Stimulated activated naive B cell treated with anti-CD40 and anti-IgM and Interleukin-4, amounts not matched to agents 10 μg/mL and 1 μg/mL and 100 μg/mL, for 72 hours (primary cell): ENCODE measurements at places on chromosomes 5 and 9.

DNA sequence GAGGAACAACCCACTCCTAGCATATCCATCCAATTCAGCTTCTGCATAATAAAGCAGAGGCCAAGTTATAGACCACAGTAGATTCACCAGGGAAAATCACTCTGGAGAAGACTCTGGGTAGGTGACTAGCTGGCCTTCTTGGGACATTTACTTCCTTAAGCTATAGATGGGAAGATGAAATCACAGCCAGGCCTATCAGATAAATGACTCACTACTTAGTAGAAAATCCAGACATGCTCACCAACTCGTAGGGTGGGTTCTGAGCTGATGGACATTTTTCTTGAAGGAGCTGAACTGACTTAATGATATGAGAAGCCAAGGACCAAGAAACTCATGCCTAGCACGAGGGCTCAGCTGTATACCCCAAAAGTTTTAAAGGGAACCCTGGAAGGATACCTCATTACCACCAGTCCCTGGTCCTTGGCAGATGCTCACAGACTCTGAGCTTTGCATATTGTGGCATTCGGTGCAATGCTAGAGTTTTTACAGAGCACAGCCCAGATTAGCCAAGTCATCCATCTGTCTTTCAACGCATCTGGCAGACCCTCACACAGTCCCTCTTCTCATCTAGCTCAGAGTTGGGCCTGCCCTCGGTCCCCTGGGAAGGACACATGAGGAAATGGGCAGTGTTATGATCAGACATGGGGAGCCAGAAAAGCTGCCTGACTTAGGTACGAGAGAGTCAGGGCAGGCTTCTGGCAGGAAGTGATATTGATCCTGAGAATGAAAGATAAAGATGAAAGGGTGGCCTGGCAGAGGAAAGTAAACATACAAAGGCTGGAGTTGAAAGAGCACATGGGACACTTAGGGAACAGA lies 15.0 kb downstream of the ACSL6 start:
- no peak for DNase-seq

GRCh38 chr5:115573133-115573532 lies 28.6 kb upstream of the FEM1C start:
- DNase-seq, result no peak

- no peak for DNase-seq
Observed at GRCh38 chr5:85030316-85031084, 645.8 kb upstream of the EDIL3 start.

DNA sequence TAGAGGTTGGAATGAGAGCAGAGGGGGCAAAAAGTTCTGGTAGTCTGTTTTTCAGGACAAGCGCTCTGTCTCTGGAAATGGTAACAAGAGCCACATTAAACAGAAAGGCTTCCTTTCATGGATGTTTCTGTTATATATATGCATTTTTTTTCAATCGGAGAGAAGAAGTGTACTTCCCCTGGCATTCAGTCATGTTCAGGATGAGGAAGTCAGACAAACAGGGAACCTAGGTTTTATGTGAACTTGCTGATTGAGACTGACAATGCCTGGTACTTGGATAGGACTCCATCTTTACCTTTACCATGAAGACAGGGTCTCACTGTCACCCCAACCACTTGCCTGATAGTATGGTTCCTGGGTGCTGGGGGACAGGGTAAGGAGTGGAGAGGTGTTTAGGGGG lies 30.1 kb upstream of the ZBED3 start:
- DNase-seq, result no peak

DNA sequence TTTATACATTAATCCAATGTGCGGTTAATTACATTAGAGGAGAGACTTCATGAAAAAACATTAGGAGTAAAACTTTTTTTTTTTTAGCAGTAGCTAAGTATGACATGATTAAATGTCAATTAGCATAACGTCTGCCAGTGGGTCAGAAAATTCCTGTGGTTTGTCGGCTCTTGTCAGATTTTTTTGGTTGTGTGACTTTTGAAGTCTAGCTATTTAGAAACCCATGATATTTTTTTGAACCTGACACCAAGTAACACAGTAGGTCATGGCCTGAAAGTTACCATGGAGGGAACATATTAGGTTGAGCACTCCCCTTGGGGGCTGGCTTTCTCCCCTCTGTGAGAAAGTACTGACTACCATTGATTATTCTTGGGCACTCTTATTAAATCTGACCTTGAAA lies 84.8 kb upstream of the ALDH1A1 start:
- DNase-seq, result no peak

DNA sequence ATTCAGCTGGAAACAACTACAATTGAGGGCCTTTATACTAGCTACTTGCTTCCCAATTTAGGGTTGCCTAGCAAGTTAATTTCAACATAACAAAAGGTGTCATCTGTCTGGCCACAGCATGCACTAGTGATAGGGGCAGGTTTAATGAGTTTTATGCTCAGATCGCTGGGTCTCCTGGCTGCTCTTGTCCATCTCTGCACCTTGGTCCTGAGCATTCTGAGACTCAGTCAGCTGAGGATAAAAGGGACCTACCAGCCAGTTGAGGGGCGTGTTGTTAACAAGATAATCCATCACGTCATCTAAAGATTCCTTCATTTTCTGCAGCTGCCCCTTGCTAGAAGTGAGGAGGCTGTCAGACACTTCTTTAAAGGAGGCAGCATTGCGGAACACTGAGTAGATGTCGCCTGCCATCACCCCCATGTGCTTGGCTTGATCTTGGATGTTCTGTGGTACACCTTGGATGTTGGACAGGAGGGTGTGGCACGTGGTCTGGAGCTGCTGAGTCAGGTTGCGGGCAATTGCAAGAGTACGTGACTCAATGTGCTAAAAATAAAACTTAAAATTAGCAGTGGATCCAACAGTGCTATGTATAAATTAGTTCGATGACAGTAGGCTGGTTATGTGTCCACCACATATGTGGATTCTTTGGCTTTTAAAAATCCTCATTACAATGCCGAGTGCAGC lies 11.0 kb downstream of the PLIN2 start:
- DNase-seq, result no peak

DNA sequence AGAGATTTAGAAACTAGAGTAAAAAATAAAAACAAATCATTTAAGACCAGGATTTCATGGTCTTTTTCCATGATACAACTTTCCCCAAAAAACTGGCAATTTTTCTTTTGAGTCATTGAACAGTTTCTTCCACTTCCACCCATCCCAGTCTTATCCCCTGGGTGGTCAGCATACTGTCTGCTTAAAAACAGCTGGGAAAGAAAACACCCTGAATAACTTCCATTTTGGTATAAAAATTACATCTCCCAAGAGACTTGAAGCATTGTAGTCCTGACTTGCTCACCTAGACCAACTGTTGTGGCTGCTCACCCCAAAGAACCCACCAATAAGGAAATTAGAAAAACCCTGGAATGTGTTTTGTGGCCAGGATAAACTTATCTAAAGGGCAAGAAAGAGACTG lies 731.3 kb downstream of the NR2F1-AS1 start:
- no peak for DNase-seq

DNA sequence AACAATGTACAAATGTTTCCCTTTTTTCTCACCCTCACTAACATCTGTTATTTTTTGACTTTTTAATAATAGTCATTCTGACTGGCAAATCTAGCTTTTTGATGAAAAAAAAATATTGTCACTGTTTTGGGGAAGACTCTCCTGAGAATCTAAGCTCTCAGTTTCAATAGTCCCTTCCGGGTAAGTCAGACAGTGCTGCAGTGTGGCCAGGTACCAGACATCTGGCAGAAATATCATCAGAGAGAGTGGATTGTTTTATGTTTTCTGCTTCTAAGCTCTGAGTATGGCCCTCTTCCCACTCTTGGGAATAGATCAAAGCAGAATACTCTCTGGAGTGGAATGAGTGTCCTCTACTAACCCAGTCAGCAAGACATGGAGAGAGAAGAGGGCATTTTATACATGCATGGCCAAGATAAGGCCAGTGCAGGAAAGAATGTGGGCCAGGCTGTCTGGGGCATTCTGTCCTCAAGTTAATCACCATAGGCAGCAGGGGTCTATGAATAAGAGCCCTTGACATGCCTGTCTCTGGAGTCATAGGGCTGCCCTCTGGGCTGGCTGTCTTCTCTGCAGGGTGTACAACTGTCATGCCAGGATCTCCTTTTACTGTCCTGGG lies 38.5 kb upstream of the OR2S2 start:
- no peak for DNase-seq

GRCh38 chr5:43141211-43141610 lies 20.5 kb downstream of the ZNF131 start:
- DNase-seq, result no peak

DNA sequence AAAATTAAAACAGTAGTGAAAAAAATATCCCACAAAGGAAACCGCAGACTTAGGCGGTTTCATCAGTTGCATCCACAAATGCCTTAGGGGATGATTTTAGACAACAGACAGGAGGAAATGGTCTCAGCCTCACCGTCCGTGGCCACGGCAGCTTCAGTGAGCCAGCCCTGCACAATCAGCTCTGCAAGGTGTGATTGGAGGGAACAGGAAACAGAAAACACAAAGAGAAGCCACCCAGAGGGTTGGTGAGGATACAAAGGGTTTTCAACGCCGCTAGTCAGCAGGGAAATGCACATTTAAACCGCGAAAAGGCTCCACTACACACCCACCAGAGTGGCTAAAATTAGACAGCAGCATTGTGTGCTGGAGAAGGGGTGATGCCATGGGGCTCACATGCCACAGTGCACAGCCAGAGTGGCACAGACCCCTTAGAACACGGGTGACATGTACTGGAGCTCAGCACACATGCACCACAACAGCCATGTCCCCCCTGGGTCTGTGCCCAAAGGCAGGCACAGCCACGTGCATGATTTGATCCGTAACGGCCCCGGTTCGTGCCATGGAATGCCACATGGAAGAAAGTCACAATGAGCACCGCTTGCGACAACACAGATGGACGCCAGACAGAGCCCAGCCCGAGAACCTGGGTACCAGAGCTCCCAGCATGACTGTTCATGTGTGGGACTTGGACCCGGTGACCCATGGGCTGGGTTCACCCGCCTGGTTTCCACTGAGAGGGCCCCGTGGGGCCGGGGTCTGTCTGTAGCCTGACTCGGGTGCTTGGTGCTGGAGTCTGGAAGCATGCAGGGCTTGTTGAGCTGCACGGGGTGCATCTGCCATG lies 18.3 kb upstream of the TERT start:
- DNase-seq, result peak; percentile 45

DNA sequence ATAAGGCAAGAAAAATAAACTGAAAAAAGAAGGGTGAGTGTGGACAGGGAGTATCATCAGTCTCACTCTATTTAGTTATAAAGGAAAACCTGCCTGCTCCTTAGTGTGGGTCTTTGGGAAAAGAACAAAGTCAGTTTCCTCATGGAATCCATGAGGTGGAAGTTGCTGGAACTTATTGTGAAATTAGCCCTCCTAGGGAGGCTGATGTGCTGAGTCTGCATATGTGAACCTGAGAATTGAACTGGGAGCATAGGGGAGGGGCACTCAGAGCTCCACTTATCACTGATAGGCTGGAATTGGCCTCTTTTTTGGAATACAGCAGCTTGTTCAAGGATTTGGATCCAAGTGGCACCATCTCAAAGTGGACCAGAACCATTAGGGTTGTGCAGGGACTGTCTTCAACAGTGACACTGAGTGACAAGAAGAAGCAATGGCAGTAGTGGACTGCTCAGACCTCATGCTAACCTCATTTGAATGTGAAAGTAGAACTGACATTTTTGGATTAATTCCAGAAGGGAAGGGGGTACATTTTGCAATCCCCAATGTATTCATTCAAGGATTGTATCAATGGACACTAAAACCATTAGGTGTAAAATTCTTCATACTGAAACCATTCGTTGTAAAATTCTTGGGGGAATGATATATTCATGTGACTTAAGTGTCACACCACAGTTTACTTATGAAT lies 103.6 kb upstream of the KLF9 start:
- DNase-seq, result no peak

DNA sequence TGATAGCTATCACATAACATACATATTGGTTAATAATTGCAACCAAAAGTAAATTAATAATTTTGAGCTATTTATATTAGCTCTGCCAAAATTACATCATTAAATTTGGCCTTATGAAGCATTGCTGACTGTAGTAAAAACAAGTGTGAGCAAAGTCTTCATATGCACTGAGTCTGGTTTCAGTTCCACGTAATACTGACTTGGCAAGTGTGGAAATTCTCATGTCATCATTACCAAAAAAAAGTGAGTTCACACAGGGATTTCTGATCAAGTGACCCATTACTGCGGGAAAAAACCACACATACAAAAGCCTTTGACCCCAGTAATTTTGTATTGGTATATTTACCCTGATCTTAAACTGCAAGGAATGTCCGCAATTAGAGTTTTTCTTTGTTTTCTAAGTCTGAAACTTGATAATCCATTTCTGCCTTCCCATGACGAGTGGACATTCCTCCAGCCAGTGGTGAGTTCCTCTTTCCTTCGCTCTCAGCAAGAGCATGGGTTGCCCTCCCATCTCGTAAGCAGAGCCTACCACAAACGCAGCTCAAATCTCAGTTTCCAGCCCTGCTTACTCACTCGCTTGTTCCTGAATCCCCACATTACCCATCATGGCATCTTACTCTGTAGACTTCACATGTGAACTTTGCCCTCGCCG lies 220.2 kb upstream of the DMRT1 start:
- no peak for DNase-seq

- DNase-seq, result no peak
Observed at GRCh38 chr5:159031513-159031912, 68.2 kb downstream of the EBF1 start.
